ENCODE measurements at places on chromosomes 7 and 10.
A peak's percentile ranks its signal among the peaks of the same experiment; 100 is the strongest.

DNA sequence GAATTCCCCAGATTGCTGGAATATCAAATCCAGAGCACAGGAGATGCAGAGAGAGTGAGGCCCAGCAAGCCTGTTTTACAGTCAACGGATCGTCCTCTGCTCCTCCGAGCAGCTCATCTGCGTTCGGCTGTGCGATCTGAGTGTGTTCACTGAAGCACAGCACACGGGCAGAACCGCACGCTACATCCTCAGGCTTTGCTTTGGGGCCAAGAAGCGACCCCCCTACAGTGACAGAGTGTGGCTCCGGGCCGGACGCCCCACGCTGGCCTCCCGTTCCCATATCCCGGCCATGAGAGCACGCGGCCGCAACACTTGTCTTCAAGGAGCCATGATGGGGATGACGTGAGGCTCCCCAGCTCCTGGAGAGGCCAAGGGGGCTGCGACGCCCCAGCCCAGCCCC, 431.4 kb downstream of the DNAJB6 start:
- DNase-seq, result no peak

- DNase-seq, result peak; percentile 54
These were observed 179.9 kb downstream of the SEMA3E start for GRCh38 chr7:83469076-83469475.

DNA sequence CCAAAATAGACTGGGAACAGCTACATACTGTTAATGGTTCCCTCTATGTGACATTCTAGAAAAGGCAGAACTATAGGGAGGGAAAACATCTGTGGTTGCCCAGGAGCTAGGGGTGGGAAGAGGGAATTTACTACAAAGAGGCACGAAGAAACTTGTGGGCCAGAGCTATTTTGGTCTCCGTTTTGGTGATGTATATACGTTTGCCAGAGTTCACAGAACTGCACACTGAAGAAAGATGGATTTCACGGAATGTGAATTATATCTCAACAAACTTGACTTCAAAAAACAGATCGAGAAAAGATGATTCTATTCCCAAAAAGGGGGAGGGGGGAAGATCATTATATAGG, 386 bp upstream of the AS3MT start:
- no peak for DNase-seq

DNA sequence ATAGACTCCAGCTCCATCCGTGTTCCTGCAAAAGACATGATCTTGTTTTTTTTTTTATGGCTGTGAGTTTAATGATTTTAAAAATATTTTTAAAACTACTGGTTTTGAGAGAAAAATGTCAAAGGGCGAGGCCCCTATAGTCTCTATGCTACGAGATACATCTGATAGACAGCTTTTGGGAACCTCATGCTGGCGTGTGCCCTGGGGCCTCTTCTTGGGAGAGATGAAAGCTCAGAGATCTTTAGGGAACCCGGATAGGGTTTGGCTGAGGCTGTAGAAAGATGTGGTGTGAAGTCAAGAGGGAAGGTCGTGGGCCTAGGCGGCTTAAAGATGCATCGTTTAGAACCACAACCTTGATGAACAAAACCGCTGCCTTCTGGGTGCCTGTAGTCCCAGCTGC, 70.2 kb downstream of the PDIA4 start:
- no peak for DNase-seq

GRCh38 chr10:51763746-51764145, 64.4 kb upstream of the CSTF2T start:
- DNase-seq, result no peak

DNA sequence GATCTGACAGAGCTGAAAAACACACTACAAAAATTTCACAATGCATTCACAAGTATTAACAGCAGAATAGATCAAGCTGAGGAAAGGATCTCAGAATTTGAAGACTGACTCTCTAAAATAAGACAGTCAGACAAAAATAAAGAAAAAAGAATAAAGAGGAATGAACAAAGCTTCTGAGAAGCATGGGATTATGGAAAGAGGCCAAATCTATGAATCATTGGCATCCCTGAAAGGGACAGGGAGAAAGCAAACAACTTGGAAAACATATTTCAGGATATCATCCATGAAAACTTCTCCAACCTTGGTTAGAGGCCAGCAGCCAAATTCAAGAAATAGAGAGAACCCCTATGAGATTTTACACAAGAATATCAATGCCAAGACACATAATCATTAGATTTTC, 804.8 kb upstream of the IGFBP3 start:
- peak; percentile 69 for DNase-seq

Measured in fibroblast of the aortic adventitia (primary cell).